NCI-H1930 (cell line): ENCODE measurements at places on chromosomes 16 and 17.
A peak's percentile ranks its signal among the peaks of the same experiment; 100 is the strongest.

GRCh38 chr17:42669705-42669976 lies 7.2 kb downstream of the PLEKHH3 start:
- DNase-seq: no peak

- no peak for DNase-seq
Measured at GRCh38 chr17:18031955-18032354, 7.0 kb downstream of the ATPAF2 start.

DNA sequence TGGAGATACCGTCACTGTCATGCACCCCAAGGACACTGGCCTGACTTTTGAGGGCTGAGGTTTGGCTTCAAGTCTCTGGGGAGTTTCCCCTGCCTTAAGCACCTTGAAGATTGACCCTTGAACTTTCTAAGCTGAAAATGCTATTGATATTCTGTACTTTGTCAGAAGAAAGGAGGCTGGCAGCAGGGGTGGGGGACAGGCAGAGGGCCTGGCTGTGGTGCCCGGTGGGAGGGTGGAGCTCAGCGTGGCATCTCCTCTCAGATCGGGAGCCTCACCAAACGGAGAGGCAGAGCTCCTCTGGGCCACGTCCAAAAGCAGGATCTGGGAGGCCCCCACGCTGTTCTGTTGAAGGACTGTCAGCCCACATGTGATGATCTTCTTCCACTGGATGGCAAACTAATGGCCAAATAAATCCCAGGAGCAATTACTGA lies 305.2 kb upstream of the IRX3 start:
- DNase-seq: no peak

DNA sequence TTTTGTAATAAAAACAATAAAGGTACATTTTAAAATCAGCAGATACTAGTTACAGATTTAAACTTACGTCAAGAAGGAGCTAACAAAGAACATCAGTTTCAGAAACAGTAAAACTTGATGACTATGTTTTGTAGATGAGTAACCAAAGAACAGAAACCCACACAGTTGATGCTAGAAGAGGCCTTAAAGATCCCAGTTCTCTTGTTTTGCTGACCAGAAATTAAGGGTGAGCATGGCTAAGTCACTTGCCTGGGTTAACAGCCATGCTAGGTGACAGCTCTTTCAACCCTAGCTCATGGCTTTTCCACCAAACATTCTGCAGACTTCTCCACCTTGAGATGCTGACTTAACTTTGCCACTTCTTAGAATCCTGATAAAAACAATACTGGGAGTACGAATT lies 26.4 kb downstream of the STX8 start:
- DNase-seq: no peak

DNA sequence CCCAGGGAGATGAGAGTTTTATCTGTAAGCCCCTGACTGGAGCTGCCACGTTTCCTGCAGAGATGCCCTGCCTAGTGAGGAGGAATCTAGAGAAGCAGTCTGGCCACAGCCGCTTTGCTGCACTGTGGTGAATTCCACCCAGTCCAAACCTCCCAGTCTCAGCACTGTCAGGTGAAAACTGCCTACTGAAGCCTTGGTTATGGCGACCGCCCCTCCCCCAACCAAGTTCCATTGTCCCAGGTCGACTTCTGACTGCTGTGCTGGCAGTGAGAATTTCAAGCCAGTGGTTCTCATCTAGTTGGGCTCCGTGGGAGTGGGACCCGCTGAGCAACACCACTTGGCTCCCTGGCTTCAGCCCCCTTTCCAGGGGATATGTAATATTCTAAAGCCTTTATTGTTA lies 10.2 kb upstream of the LYZL6 start:
- no peak for DNase-seq

GRCh38 chr17:74078363-74078941 lies 125.0 kb upstream of the RPL38 start:
- DNase-seq: no peak

DNA sequence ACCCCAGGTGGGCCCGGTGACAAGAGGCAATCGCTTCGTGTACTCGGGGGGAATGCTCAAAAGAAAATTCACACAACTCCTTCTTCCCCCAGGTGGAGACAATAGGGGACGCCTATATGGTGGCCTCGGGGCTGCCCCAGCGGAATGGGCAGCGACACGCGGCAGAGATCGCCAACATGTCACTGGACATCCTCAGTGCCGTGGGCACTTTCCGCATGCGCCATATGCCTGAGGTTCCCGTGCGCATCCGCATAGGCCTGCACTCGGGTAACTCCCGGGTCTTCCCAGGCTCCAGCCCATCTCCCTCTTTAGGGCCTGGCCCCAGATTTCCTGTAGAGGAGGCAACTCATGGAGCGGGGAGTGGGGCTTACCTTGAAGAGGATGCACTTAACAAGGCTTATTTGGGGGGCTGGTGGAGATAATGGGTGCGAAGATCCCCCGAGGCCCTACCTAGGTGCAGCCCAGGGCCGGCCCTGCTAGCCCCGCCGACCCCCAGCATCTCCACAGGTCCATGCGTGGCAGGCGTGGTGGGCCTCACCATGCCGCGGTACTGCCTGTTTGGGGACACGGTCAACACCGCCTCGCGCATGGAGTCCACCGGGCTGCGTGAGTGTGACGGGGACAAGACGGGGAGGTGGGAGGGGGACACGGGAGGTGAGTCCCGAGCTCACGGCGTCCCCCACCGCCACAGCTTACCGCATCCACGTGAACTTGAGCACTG lies 13.0 kb downstream of the GUCY2D start:
- DNase-seq: no peak

DNA sequence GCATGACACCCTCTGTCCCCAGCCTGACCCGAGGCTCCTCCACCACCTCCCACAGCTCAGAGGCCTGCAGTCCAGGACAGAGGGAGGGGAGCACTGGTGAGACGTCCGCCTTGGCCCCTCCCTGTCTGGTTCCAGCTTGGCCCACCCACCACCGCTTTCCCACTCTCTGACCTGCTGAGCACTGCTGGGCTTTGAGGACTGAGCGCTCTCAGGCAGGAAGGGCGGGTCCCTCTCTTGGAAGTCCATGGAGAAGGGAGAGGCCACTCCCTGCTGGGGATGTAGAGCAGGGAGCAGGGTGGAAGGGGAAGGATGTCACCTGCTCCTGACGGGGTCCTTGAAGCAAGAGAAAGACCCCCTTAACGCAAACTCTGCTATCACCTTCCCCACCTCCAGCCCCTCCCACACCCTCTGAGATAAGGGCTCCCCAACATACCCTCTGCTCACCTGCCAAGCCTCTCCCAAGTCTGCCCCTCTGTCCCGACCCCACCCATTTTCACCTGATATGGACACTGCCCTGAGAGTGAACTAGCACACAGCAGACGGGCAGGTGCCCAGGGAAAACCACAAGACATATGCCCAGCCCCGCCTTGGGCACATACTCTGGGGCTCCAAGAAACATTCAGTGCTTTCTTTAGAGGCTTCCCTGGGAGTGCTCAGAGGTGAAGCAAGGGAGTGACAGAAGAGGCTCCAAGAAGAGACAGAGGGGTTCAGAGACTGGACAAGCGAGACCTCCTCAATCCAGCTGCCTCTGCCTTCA lies 1.4 kb downstream of the OSBPL7 start:
- DNase-seq: no peak

DNA sequence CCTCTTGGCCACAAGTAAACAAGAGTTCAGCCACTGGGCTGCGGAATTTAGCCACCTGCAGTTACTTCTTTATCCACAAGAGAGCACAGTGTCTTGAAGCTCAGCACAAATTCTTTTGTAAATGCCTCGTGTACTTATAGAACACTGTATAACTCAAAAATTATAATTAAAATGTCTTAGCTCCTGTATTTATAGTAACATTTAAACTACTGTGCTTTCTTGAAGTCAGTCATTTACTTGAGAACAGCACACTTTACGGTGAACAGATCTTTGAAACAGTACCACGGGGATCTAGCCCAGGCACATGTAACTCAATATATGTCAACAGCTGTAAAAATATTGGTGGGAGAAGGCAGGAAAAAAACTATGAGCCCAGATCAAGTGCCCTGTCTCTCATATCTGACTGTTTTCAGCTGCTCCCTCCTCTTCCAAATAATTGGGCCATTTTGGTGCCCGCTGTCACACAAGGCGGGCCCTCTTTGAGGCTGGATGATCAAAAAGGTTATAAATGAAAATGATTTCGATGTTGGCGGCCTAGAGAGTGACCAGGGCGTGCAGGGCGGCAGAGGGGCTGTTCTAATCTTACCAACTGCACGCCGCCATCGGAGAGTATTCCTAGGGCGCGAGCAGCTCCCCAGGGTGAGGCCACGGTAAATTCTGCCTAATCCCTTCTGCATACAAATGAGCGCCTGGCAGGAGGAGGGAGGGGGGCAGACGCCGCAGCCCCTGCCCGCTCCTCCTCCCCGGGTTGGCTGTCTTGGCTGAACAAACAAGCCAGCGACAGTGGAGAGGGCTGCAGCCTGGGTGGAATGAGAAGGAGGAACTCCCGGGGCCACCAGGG lies 183.2 kb downstream of the C16orf78 start:
- no peak for DNase-seq

DNA sequence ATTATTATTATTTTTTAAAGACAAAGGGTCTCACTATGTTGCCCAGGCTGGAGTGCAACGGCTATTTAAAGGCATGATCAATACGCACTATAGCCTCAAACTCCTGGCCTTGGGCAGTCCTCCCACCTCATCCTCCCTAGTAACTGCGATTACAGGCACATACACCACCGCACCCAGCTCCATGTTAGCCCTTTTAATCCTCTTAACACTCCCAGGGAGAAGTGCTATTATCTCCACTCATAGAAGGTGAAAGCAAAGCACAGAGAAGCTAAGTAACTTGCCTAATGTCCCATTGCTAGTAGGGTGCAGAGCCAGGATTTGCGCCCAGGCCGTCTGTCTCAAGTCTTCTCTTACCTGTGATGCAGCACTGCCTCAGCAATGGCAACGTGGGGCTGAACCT lies 5.0 kb downstream of the HAS3 start:
- no peak for DNase-seq

- no peak for DNase-seq
Measured at GRCh38 chr17:39305978-39306377, 80.2 kb upstream of the STAC2 start.

GRCh38 chr16:19815418-19815817 lies 69.2 kb downstream of the GPRC5B start:
- DNase-seq: no peak

DNA sequence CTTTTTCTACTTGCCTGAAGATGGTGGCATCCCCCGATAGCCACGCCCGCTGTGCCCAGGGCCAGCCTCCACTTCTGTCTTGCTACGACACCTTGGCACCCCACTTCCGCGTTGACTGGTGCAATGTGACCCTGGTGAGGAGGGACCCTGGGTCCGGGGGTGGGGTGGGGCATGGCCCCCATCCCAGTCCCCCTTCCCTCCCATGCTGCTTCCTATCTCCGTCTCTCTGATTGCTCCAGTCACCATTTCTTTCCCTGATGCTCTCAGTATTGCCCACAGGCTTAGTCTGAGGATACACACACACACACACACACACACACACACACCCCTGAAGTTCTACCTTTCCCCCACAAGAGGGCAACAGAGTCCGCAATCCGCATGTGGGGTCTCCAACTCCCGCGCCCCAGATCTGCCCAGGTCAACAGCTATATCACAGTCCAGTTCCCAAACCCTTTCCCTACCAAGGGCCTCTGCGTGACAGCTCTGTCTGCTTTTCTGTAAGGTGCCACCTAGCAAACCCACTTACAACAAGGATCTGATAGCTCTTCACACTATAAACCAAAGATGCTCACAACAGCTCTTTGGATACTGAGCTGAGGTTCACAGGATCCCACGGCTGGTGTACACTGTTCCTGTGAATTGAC lies 3.4 kb downstream of the SGCA start:
- DNase-seq: peak; percentile 34

DNA sequence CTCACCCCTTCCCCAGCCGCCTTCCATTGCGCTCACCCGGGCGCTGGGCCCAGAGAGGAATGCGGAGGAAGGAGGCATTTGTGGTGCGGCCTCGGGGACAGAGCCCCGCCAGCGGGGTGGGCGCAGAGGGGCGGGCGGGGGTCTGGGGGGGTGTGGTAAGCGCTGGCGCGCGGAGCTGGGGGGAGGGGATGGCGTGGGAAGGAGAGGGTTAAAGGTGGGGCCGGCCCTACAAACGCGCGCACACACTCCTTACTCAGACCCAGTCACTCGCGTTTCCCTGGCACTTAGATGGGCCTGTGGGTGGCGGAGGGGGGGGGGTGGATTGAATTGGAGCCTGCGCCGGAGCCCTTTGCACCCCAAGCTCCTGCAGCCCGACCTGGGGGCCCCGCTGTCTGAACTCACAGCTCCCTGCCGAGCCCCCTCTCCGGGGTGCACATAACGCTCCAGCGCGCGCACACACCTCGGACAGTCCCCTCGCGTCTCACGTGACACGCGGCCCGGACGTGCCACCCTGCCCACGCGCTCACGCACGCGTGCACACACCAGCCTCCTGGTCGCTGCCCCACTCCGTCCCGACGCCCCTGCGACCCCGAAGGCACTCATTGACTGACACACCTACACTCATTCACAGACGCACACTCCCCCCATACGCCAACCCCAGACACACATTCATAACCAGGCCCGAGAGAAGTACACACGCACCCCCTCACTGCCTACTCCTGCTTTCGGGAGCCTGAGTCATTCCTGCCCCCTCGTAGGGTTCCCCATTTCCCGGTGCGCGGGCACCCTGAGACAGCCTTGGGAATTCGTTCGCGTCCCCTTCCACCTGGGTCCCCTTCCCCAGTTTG lies 844 bp downstream of the TBKBP1 start:
- no peak for DNase-seq

DNA sequence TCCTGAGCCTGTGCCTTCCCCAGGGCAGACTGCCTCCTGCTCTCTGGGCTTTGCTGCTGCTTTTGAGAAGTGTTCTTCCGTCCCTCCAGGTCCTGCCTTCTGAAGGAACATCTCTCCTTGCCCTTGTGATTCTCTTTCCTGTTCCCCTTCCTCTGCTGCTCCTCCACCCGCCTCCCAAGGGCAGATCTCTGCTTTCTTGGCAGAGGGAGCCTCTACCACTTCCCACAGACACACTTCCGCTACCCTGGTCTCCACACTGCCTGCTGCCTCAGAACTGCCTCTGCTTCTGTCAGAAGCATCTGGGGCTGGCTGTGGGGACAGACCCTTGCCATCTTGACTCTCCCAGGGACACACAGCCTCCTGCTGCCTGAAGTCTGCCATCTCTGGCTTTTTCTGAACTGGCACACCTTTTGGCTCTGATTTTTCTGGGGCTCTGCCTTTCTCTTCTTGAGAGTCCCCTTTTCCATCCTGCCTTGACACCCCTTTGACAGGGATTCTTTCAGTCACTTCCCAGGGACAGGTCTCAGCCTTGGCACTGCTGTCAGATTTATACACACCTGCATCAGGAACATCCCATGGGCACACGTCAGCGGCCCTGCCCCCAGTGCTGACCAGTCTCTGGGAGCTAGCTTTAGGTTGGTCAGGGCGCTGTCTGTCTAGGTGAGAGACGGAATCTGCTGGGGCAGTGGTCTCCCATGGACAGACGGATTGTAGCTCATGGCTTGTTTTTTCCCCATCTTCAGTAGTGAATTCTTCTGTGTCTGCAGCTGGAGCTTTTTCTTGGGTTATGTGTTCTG lies 16.6 kb downstream of the GPR179 start:
- no peak for DNase-seq
